ENCODE measurements at places on chromosomes 4 and X.

DNA sequence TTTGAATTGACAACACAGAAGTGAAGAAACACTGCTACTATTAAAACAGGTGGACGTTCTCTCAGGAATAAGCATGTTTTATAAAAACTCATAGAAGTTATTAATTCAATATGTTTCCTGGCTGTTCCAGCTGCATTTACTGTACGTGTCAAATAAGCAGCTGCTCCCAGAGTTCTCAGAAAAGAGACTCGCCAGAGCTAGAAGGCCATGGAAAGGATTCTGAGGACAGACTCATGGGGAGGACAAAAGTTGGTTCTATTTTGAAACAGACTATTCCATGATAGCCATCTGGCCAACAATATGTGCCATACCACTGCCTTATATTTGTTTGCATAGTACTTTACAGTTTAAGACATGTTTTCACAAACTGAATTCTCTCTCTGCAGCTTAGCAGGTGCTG is 136.5 kb downstream of the NR3C2 start:
- DNase-seq: no peak

- no peak for DNase-seq
Measured at GRCh38 chr4:145824463-145824862, 114.2 kb downstream of the ZNF827 start.

DNA sequence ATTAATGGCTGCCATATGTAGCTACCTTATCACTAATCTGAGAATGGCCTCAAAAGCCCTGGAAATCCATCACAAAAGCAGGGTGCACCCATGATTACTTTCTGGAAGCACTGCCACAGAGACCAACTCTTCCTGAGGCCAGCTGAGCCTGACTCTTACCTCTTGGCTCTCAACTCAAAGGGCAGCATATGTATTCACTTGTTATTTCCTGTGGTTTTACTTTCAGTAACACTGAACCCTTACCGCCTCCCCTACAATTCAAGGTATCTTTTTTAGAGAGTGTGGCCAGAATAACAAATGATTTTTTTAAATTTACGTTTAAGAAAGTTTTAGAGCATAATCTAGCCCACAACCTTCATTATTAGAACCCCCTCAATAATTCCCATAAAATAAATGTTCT is 434.9 kb downstream of the FSTL5 start:
- no peak for DNase-seq

DNA sequence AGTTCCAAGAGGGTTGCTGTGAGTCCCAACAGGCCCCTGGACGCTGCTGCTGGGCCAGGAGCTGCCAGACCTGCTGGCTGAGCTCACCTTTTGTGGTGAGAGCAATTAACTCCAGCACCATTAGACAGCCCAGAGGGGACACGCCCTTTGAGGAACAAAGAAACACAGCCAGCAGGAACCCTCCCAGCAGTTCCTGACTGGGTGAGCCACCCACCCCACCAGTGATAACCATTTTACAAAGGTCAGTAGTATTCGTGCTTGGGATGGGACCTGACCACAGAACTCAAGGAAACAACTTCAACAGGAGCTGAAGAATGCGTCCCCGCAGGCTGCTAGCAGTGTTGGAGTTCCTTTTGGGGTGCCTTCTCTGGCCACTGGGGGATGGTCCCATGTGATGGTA is 38.8 kb upstream of the AFAP1 start:
- DNase-seq: no peak

DNA sequence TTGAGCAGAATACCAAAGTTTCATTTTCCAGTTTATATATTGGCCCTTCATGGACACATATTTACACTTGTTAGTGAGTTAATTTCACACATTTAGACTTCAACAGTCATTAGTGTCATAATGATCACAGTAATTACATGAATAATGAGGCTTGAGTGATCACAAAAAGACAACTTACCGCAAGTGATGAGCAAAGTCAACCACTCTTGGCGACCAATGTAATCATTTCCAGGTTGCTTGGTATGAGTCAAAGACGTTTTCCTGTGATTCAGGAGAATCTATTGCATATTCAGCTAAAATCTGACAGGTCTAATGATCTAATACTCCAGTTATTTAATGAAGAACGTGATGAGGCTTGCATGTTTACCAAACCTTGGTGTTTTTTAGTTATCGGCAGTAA is 407.9 kb upstream of the TENM3 start:
- DNase-seq: no peak

DNA sequence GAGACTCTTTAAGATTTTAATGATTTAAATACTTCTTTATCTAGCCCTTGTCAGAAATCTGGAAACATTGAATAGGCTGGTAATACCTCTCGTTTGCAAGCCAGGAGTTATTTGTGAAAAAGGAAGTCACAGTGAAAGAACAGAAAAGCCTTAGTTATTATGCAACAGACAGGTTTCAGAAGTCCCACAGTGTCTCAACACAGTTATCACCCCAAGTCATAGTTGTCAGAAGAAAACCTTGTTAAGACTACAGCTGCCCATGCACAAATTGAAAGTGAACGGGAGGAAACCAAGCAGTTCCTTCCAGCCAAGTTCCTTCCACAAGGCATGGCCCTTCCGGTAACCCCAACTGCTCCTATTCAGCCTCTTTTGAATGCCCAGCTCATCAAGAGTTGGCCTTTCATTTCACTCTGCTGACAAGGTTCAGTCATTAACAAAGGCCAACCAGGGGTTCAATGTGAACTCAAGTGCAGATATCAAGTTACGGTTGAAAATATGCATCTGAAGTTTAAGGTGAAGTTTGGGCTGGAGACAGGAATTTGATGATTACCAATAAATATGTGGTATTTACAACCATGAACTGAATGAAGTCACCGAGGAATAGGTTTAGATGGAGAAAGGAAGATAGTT is 15.6 kb downstream of the ALPK1 start:
- no peak for DNase-seq

GRCh38 chrX:46140272-46140671 is 404.9 kb downstream of the ZNF674 start:
- DNase-seq: no peak

- no peak for DNase-seq
Measured at GRCh38 chrX:3713937-3714434, 537 bp upstream of the PRKX start.

GRCh38 chrX:101108284-101108683 is 10.3 kb downstream of the CENPI start:
- no peak for DNase-seq

GRCh38 chr4:78878031-78878430 is 61.2 kb downstream of the PAQR3 start:
- no peak for DNase-seq

- DNase-seq: peak; percentile 3
Measured at GRCh38 chrX:54495814-54496516, at the start of gene FGD1. TSS of gene FGD1 (minus strand) at chrX:54496234. CDS start at chrX:54495432, 802 bp downstream.

DNA sequence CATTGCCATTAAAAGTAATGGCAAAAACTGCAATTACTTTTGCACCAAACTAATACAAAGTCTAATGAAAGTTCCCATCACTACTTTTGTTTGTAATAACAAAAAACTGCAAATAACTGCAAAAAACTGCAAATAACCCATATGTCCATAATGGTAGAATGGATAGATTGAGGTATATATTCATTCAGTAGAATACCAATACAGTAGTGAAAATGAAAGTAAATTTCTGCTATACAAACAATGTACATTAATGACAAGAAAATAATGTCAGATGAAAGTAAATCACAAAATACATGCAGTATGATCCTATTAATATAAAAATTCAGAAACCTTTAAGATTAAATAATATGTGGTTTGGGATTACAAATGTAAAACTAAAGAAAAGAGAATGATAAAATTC is 41.3 kb upstream of the CEP135 start:
- DNase-seq: no peak

DNA sequence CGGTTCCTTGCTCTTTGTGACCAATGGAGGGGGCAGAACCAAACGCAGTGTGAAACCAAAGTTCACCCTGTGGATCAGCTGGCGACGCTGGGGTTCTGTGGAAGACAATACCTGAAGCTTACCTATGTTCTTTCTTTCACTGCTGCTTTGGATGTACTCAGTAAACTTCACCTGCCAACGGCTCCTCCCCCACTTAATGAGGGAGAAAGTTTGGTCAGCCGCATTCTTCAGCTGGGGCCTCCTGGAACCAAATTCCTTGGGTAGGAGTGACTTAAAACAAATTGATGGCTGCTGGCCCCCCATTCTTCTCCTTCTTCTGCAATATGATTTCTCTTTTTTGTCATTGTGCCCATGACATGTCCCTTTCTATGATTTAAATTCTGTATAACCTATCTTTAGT is 282.4 kb downstream of the ANK2 start:
- no peak for DNase-seq

DNA sequence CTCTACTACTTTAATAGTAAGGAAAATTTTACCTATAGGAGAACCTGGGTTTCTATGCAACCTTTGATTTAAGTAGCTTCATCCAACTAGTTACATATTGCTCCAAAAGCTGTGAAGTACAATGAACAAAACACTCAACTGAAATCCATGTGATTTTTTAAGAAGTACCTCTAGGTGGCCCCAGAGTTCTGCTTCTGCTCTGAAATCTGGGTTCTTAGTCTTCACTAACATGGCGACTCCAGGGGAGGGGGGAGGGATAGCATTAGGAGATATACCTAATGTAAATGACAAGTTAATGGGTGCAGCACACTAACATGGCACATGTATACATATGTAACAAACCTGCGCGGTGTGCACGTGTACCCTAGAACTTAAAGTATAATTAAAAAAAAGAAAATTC is 73.4 kb upstream of the MAGEB2 start:
- no peak for DNase-seq

DNA sequence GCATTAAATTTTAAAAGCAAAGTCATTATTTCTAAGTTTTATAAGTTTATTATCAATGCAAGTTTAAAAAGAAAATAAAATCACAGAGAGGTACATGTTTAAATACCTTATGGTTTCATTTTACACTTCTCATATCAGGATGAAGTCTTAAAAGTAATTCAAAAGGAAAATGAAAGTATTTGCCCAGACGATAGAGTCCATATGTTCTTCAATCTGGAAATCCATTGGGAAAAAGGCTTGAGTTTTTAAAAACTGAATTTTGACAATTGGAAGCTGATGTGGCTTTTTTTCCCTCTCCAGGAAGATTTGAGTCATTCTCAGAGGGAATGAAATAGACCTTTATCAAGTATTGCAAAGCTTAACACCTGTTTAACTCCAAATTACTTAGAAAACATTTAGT is 37.1 kb downstream of the MAB21L2 start:
- no peak for DNase-seq

DNA sequence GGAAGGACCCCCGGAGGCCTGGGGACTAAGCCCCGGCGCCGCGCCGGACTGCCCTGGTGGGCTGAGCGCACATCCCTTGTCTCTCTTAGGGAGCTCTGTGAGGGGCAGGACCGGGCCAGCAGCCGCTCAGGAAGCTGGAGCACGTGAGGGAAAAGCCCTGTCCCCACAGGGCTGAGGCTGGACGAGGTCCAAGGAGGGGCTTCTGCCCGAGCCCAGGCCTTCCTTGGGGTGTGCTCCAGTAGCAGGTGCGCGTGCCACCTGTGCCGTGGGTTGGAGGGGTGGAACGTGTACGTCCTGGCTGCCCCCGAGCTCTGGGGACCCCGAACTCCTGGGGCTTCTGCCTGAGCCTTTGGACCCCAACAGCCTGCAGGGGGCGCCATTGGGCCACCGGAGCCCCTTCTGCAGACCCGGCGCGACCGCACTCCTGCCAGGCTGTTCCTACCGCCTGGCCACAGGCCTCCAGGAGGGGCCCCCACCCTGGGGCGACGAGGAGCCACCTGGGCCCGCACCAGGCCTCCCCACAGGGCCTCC is 27.2 kb downstream of the TACC3 start:
- DNase-seq: peak; percentile 69

DNA sequence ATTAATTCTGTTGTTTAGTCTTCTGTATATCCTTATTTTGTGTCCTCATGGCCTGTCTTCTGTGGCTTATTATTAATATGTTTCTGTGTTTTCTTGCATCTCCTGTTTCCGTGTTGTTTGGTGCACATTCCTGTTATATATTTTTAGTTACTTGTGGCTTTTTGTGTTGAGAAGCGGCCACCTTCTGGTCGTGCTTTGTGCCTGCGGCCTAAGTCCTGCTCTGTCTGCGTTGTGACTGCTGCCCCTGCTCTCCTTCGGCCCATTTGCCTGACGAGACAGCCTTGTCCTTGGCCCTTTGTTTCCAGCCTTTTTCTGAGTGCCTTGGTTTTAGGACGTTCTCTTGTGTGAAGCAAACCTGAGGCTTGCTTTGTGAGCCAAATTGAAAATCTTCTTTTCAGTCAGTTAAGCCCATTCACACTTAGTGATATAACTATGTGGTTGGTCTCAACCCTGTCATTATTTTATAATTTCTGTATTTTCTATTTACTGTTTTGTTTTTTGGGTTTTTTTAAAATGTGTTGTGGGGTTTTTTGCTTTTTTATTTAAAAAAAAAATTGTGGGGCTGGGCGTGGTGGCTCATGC is 43.8 kb downstream of the TNIP2 start:
- DNase-seq: no peak

- no peak for DNase-seq
Measured at GRCh38 chr4:16225167-16225862, 956 bp downstream of the TAPT1 start.

DNA sequence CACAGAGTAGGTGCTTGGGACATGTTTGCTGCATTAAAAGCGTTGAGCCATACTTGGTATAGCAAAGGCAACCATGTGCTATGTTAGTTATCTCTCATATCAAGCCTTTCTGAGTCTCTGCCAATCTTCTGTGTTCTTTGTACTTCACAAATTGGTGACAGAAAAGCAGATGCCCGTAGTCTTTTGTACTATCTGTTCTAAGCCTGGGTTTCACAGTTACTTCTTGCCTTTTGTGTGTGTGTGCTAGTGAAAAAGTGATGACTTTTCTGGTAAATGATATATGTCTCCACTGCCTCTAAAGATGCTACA is 16.1 kb upstream of the KLHL2 start:
- DNase-seq: no peak

DNA sequence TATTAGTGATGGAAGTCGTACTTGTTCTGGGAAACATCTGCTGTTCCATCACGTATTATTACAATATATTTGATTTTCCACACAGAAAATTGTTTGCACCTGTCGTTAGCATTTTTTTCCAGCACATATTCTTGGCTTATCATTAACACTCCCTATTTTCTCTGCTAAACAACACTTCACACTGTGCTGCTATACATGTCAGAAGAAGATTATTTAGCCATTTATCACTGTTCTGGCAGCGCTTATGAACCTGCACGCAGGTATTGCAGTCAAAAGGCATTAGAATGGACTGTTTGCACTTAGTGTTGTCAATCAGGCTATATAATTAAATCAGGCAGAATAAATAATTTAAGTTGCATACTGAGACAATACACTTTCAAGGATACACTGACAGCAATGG is 218.6 kb downstream of the CHM start:
- no peak for DNase-seq

DNA sequence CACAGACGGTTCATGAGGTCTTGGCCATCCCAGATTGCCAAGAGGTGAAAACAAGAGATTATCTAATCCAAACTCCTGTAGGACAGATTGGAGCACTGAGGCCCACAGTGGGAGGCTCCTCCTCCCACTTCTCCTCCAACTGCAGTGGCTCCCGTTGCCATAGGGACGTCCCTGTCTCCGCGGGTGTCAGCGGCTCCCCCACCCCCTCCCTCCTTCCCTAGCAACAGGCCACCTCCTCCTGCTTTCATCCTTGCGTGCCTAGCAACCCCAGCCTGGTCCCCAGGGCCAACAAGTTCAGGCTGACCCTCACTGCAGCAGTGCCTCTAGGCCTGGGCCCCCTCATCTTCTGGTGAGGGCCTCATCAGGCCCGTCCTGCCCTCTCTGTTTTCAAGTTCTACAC is 6.8 kb upstream of the IQSEC2 start:
- no peak for DNase-seq

- DNase-seq: no peak
Measured at GRCh38 chrX:134177527-134177926, 59.5 kb upstream of the CCDC160 start.

GRCh38 chr4:127857641-127858040 is 23.1 kb upstream of the PLK4 start:
- no peak for DNase-seq

GRCh38 chrX:83934220-83934619 is 73.3 kb downstream of the CYLC1 start:
- no peak for DNase-seq

Measured in T-cell (primary cell).